ENCODE measurements at places on chromosomes 13 and 19. TPM values are rescaled to one million over a fixed set of nuclear protein-coding genes. Genes with fewer than 3 reads are reported as not detected.

DNA sequence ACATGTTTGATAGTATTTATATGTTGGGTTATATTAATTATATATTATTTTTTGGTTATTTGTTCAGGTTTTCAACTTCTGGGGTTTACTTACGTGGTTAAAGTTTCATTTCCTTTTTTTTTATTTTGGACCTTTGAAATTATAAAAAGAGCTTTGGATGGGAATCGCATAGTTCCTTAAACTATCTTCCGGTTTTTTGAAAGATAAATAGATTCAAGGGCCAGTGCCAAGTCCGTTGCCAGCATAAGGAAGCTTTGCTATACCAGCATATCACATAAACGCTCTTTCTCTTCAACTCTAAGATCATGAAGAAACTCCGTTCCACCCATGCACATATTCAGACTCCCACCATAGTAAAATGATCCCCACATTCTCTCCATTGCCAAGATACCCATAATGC lies 7.4 kb upstream of the OXGR1 start:
- H3K36me3 ChIP-seq = no peaks in the 10 kb centered on the region
- peaks cover 7% of the 10 kb centered on the region for H3K4me1 ChIP-seq
- peak; percentile 17 for DNase-seq
- no peak overlapping the region for H3K27ac ChIP-seq
- H3K4me3 ChIP-seq = no peak overlapping the region

GRCh38 chr19:14473073-14473977 lies 1.8 kb downstream of the PTGER1 start:
- no peak overlapping the region for H3K4me3 ChIP-seq
- H3K27ac ChIP-seq = no peak overlapping the region
- peaks cover 34% of the 10 kb centered on the region for H3K27me3 ChIP-seq
- H3K4me1 ChIP-seq = peaks cover 34% of the 10 kb centered on the region
- DNase-seq = no peak
- peaks cover 6% of the 10 kb centered on the region for H3K36me3 ChIP-seq

- no peaks in the 10 kb centered on the region for H3K27me3 ChIP-seq
- no peaks in the 10 kb centered on the region for H3K36me3 ChIP-seq
These were observed 462.2 kb downstream of the FOXO1 start for GRCh38 chr13:40204246-40204645.

- peaks cover 15% of the 10 kb centered on the region for H3K36me3 ChIP-seq
- H3K4me1 ChIP-seq = peaks cover 40% of the 10 kb centered on the region
- DNase-seq = peak; percentile 21
These were observed 9.8 kb downstream of the SAFB start for GRCh38 chr19:5632657-5633056.

GRCh38 chr19:16445238-16446107 lies 26.3 kb downstream of the EPS15L1 start:
- no peak overlapping the region for H3K27ac ChIP-seq
- H3K27me3 ChIP-seq = no peaks in the 10 kb centered on the region
- no peaks in the 10 kb centered on the region for H3K36me3 ChIP-seq
- H3K4me3 ChIP-seq = no peak overlapping the region
- peaks cover 31% of the 10 kb centered on the region for H3K4me1 ChIP-seq
- peak; percentile 27 for DNase-seq

GRCh38 chr13:46207828-46208227 lies 3.9 kb upstream of the LRRC63 start:
- H3K36me3 ChIP-seq = no peaks in the 10 kb centered on the region
- no peak for DNase-seq
- H3K4me1 ChIP-seq = peaks cover 8% of the 10 kb centered on the region
- H3K27me3 ChIP-seq = peaks cover 31% of the 10 kb centered on the region
- H3K4me3 ChIP-seq = no peak overlapping the region

DNA sequence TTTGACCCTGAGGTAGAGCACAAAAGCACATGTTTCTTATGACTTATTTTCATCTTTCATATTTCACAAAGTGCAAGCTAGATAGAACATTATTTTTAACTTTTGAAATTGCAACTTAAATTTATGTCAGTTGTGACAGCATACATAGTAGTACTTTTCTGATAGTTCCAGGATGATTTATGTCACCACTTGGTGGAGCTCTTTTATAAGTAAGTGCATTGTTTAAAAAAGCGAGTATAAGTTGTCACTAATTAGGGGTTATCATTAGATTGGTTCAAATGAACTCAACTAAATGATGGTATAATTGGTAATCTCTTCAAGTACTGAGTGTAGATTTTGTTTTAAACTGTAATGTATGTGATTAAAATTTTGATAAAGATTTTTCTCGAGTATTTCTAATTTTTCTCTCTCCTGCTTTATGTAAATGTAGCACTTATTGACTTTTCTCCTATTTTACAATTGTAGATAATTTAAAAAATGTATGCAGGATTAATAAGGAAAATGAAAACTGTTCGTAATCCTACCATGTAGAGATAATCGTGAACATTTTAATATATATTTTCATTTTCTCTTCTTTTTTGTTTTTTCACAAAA lies 31.1 kb downstream of the RB1 start:
- DNase-seq = no peak
- no peak overlapping the region for H3K27ac ChIP-seq
- no peaks in the 10 kb centered on the region for H3K36me3 ChIP-seq
- no peaks in the 10 kb centered on the region for H3K27me3 ChIP-seq

DNA sequence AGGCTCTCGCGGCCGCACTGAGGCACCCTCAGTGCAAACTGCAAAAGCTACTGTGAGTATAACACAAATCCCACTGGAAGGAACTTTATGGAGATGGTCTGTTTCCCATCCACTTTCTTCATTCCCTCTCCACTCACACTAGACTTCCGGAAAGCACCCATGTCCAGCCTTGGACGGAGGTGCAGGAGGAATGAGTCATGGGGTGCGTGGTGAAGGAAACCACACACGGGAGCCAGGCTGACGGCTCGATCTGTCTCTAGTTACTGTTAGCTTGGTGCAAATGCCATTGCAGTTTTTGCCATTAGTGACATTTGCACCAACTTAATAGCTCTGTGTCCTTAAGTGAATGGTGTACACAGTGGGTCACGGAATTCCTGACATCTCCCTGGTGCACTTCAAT lies 14.6 kb downstream of the NLRP8 start:
- H3K4me3 ChIP-seq = no peak overlapping the region
- H3K4me1 ChIP-seq = no peaks in the 10 kb centered on the region
- H3K27me3 ChIP-seq = no peaks in the 10 kb centered on the region
- H3K36me3 ChIP-seq = no peaks in the 10 kb centered on the region
- no peak for DNase-seq
- H3K27ac ChIP-seq = no peak overlapping the region

CD37 gene
- 24.0 TPM for total RNA-seq

CRB3 gene
- 301 TPM for total RNA-seq

HAUS8 gene
- total RNA-seq = 8.6 TPM

RB1 gene
- 27.9 TPM for total RNA-seq

CHST8 gene
- total RNA-seq = not detected

PRRG2 gene
- 6.4 TPM for total RNA-seq

GSX1 gene
- not detected for total RNA-seq

LIM2 gene
- total RNA-seq = not detected

MTUS2 gene
- total RNA-seq = 0.27 TPM

WTIP gene
- 0.60 TPM for total RNA-seq
